ENCODE measurements at places on chromosomes 4 and X.

DNA sequence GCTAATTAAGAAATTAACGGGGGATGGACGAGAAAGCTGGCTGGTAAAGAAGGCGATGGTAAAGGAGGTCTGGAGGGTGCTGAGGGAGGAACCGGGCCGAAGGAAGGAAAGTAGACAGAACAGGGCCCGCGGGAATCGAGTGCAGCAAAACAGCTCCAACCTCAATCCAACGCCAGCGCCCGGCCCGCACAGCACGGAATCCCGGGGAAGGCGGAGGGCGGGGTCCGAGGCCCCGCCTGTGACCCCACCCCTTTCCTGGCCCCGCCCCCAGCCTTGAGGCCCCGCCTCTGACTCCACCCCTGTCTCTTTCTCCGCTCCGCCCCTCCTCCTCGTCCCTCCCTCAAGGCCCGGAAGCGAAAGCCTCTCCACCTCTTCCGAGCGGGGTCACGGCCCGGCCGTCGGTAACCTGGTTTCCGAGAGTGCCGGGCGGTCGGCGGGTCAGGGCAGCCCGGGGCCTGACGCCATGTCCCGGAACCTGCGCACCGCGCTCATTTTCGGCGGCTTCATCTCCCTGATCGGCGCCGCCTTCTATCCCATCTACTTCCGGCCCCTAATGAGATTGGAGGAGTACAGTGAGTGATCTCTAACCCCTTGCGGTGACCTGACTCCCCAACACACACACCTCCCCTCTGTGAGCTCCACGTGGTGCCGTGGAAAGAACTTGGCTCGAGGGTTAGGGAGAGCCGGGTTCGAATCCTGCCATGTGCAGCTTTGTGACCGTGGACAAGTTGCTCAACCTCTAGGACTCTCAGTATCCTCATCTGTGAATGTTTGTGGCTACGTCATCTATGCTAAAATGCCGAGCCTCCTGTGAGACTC, at the start of gene SMIM20:
SMIM20 (plus strand) TSS at position 370 of the 819 bp plus-strand sequence; CDS start at position 464, 94 bp downstream.
- peak; percentile 84 for DNase-seq

DNA sequence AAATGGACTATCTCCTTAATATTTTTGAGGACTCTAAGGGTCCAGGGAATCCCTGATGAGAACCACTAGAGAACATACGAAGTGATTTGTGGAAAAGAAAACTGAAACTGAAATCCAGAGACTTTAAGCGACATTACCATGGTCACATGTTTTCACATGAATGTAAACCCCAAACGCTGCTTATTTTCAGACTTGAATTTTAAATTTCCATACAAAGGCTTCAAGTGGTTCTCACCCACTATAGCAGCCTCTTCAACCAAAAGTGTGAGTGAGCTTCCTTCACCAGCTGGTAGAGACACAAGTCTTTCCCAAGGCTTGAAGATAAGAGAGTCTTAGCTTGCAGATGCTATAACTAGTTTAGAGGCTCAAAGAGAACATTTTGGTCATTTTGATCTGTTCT, 232.7 kb downstream of the MGST2 start:
- DNase-seq = no peak

GRCh38 chrX:110212299-110212698, 105.6 kb downstream of the AMMECR1 start:
- no peak for DNase-seq

DNA sequence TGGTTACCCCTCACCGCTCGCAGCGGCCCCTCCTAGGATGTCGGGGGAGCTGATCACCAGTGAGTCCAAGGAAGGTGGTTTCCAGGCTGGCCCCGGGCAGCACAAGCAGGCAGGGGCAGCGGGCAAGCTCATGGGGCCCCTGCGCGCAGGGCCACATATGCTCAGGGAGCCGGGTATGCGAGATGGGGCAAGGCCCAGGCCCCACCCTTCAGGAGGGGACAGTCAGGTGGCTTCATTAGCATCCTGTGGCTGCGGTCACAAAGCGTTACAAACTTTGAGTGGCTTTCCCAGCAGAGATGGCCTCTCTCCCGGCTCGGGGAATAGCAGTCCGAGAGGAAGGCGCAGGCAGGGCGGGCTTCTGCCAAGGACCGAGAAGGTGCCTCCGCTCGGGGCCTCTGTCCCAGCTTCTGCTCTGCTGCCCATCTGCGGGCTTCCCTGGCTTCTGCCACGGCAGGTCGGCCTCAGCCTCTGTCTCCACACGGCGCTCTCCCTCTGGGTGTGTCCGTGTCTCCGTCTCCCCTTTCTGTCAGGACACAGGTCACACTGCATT, 13.5 kb downstream of the ABCD1 start:
- DNase-seq = no peak

GRCh38 chr4:123390846-123391456, 5.6 kb upstream of the SPRY1 start:
- DNase-seq = no peak

DNA sequence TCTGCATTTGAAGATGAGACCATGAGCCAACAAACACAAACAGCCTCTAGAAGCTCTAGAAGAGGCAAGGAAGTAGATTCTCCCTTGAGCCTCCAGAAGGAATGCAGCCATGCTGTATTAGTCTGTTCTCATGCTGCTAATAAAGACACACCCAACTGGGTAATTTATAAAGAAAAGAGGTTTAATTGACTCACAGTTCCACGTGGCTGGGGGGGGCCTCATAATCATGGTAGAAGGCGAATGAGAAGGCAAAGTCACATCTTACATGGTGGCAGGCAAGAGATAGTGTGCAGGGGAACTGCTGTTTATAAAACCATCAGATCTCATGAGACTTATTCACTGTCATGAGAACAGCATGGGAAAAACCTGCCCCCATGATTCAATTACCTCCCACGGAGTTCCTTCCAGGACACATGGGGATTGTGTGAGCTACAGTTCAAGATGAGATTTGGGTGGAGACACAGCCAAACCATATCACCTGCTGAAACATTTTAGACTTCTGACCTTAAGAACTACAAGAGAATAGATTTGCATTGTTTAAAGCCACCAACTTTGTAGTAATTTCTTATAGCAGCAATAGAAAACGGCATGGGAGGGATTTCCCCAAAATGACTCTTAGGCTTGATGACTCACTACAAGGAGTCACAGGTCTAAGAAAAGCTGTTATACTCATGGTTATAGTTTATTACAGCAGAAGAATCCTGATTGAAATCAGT, 284.4 kb upstream of the SFRP2 start:
- no peak for DNase-seq

DNA sequence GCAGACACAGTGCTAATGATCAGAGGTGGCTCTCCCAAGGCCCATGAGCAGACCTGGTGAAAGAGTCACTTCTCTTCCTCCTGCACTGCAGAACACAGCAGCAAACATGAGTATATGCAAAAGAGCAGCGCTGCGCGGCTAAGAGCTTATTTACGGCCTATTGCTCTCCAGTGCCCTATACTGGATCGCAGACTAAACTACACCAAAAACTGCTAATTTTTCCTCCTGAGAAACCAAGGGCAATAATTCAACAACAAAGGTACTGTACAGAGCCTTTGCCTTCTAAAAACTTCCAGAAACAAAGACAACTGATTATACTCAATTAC, 702.5 kb downstream of the ARAP2 start:
- DNase-seq = no peak

DNA sequence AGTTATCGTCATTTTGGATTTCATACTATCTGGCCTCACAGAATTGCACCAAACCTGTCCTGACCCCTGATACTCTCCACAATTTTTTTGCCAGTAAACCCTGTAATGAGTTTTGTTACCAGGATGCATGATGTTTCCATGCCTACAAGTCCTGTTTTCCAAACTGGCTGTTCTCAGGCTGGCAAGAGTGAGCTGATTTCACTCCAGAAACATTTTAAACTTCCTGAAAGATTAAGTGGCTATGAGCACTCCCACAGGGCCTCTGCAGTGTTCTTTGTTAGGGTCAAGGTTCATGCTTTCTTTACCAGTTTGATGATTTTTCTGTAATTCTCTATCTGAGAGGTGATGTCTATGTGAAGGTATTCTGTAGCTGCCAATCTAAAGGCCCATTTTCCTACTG, 31.7 kb upstream of the PDLIM3 start:
- DNase-seq = no peak

DNA sequence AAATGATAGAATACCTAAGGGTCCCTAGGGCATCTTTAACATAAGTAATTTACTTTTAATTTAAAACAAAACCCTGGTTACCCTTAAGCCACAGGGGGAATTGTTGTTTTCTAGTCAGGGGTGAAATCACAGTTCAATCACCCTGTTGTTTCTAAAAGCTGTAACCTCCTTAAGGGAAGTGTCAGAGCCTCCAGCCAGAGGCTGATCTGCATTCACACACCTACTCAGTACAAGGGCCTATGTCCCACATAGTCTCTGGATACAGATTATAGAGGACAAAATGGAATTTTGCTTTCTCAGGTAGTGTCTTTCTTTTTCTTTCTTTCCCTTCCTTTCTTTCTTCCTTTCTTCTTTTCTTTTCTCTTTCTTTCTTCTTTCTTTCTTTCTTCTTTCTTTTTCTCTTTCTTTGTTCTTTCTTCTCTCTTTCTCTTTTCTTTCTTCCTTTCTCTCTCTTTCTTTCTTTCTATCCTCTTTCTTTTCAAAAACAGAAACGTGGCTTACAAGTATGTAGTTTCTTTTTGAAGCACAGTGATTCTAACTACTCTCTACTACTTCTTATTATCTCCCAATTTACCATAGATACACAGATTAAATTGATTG, 31.1 kb upstream of the BMPR1B start:
- no peak for DNase-seq

DNA sequence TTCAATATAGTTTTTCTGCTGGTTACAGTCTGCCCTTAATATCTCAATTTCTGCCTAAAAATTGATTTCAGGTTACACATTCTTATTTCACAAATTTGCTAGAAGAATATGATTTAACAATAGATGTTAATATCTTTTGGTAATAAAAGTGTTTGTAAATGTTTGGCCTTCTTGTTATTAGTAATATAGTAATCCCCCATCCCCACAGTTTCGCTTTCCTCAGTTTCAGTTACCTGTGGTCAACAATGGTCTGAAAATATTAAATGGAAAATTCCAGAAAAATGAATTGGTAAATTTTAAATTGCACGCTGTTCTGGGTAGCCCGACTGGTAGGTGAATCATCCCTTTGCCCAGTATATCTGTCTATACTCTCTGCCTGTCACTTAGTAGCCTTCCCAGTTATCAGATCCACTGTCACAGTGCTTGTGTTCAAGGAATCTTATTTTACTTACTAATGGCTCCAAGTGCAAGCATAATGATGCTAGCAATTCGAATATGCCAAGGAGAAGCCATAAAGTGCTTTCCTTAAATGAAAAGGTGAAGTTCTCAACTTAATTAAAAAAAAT, 3.5 kb upstream of the BMP2K start:
- DNase-seq = no peak

GRCh38 chrX:46840946-46841345, 4.1 kb downstream of the RP2 start:
- no peak for DNase-seq

DNA sequence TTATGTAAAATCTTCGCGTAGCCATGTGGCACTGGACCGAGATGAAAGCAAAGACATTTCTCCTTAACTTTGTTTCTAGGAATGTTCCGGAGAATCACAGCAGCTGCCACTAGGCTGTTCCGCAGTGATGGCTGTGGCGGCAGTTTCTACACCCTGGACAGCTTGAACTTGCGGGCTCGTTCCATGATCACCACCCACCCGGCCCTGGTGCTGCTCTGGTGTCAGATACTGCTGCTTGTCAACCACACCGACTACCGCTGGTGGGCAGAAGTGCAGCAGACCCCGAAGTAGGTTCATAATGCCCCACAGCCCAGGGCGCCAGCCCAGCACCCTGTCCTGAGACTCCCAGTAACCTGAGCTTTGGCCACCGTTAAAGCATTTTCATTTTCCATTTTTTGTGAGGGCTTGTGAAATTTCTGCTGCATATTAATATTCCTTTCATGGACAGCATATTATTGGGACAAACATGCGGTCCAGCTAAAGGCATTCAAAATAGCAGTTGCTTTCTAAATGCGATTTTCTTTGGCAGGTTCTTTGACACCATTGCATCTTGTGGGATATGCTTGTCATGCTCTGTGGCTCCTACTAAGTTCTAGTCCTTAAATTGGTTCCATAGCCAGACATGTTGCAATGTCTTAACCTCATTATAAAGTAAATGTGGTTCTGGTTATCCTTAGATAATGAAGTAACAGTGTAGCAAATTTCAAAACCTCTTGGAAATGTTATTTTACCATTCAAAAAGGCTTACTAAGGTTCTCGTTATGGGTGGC, 49.1 kb upstream of the MSANTD1 start:
- no peak for DNase-seq

- no peak for DNase-seq
Measured at GRCh38 chrX:964831-965416, 247.5 kb downstream of the CRLF2 start.
